Right renal pelvis (tissue), 4 donors: ENCODE measurements at places on chromosomes 5 and 9.

GRCh38 chr5:141680751-141681201 is 1.3 kb downstream of the ARAP3 start:
- no peak for DNase-seq

- DNase-seq: no peak
These were observed 1.2 kb downstream of the LCN9 start for GRCh38 chr9:135664266-135664665.

DNA sequence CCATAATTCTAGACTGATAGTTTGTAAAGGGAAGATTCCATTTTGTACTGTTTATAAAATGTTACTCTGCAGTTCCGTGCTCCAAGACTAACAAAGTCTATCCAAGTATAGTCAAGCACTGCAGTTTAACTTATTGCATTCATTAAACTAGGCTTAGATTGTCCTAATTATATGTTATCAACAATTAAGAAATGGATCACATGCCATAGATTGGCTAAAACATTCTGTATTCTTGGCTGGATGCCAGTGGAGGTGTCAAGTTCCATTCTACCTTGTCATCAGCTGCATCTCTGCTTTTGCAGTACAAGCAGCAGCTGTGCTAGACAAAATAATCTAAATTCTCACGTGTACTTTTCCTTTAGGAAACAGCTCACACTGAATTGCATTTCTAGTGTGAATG is 69.4 kb upstream of the MEF2C start:
- DNase-seq: peak; percentile 28

DNA sequence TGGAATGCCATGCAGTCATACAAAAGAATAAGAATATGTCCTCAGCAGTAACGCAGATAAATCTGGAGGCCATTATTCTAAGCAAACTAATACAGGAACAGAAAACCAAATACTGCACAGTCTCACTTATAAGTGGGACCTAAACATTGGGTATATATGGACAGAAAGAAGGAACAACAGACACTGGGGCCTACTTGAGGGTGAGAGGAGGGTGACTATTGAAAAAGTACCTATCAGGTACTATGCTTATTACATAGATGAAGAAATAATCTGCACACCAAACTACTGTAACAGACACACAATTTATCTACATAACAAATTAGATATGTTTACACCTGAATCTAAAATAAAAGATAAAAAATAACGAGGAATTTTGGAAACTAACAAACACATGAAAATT is 38.8 kb downstream of the MEIKIN start:
- DNase-seq: no peak

GRCh38 chr5:60690326-60690725 is 9.6 kb downstream of the DEPDC1B start:
- no peak for DNase-seq
